ENCODE measurements at places on chromosomes 13 and 19. TPM values are rescaled to one million over a fixed set of nuclear protein-coding genes. Genes with fewer than 3 reads are reported as not detected.

- H3K4me1 ChIP-seq: peaks cover 22% of the 10 kb centered on the region
- no peak overlapping the region for H3K4me3 ChIP-seq
- DNase-seq: no peak
- no peak overlapping the region for H3K27ac ChIP-seq
These were observed 32.7 kb downstream of the KDM4B start for GRCh38 chr19:5001615-5002014.

Gene RNF225
- total RNA-seq: not detected

DNA sequence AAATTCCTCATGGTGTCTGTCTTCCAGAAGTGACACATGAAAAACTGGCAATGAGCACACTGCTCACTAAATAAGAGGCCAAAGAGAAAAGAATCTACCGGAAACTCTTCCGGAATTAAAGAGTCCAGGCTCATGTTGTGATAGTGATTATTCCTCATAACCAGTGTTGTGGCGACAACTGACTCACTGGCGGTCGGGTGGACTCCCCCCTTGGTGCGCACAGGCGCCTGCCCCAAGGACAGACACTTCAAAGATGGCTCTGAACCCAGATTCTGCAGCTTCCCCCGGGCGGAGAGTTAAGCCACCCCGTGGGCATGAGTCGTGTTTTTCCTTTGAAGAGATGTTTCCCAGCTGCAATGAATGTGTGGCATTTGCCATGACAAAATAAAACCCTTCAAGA, 10.3 kb downstream of the IL17D start:
- H3K27me3 ChIP-seq: no peaks in the 10 kb centered on the region
- no peak overlapping the region for H3K4me3 ChIP-seq
- H3K4me1 ChIP-seq: peaks cover 24% of the 10 kb centered on the region
- H3K36me3 ChIP-seq: no peaks in the 10 kb centered on the region

Gene C19orf12
- 27.0 TPM for total RNA-seq

Gene SMIM17
- not detected for total RNA-seq

Measured in esophagus muscularis mucosa (tissue), 4 donors.